Dermis microvascular lymphatic vessel endothelial cell (primary cell): ENCODE measurements at places on chromosomes 4 and X. TPM values are rescaled to one million over a fixed set of nuclear protein-coding genes. Genes with fewer than 3 reads are reported as not detected.

The AMTN gene
- total RNA-seq: not detected in 2 replicates

The DGAT2L6 gene
- total RNA-seq: not detected in 2 replicates

The SRPK3 gene
- total RNA-seq: 0.13 and 0.25 TPM in 2 replicates

The PDE6B gene
- 3.2 and 9.5 TPM in 2 replicates for total RNA-seq

The AVPR2 gene
- total RNA-seq: 1.9 and 2.0 TPM in 2 replicates

The SERPINA7 gene
- total RNA-seq: not detected in 2 replicates

The CT45A10 gene
- not detected in 2 replicates for total RNA-seq

The CCDC110 gene
- 0.13 and 0.25 TPM in 2 replicates for total RNA-seq

The GRK4 gene
- total RNA-seq: 2.4 and 3.9 TPM in 2 replicates

The BEX5 gene
- total RNA-seq: 0.90 and 1.6 TPM in 2 replicates

The LINC00632 gene
- 0.26 and 0.38 TPM in 2 replicates for total RNA-seq

The VCX3A gene
- total RNA-seq: not detected in 2 replicates

The LAGE3 gene
- 14.9 and 16.9 TPM in 2 replicates for total RNA-seq

The POLN gene
- total RNA-seq: 1.9 TPM in 2 replicates

The ITM2A gene
- 25.2 and 95.0 TPM in 2 replicates for total RNA-seq
